GM13977 (cell line): ENCODE measurements at places on chromosomes 7 and 10.
A peak's percentile ranks its signal among the peaks of the same experiment; 100 is the strongest.

DNA sequence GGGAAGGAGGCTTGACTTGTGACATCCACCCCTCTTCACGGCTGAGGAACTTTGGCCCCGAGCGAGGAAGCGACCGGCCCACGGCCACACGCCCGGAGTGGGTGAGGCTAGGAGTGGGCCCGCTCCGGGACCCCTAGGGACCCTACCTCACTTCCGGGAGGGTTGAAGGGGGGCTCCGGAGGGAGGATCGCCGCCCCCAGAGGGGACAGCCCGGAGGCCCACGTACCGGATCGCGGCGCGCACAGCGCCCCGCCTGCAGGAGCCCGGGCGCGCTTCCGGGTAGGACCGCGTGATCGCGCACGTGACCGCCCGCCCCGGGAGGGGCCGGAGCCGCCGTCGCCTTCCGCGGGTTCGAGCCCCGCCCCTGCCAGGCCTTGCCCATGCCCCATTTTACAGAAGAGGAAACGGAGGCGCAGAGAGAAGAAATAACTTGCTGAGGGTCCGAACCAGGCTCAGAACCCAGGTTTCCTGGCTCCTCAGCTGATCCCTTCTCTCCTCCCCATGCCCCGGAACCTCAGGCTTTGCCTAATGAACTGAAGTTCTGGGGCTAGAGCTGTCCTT, at the start of gene HPS1:
TSS of gene HPS1 (minus strand) at position 275 of the 561 bp plus-strand sequence. CDS start 3,695 bp downstream, outside the sequence.
- peak; percentile 94 for DNase-seq

GRCh38 chr10:22657024-22657423, 57.4 kb downstream of the PIP4K2A start:
- DNase-seq: no peak

- no peak for DNase-seq
Measured at GRCh38 chr10:126062131-126063032, 166.0 kb downstream of the FANK1 start.

GRCh38 chr10:121572859-121573537, 25.2 kb downstream of the FGFR2 start:
- no peak for DNase-seq

GRCh38 chr10:3765146-3765545, 19.9 kb downstream of the KLF6 start:
- no peak for DNase-seq

- DNase-seq: no peak
Measured at GRCh38 chr7:43119371-43120075, 7.1 kb downstream of the HECW1 start.

DNA sequence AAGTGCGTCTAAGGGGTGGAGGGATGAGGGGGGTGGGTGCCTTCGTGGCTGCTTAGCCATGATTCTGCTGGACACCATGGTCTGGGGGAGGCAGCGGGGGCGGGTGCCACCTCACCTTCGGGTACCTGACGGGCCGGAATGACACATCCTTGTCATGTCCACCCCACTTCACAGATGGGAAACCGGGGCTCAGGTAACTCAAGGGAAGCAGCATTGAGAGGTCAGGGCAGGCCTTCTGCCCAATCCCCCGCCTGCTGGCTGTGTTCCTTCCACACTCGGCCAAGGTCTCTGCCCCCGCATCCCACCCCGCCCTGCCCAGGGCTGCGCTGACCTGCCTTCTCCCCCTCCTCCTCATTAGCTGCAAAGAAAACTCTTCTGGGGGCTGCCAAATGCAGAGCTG, 598.0 kb downstream of the PTPRN2 start:
- DNase-seq: no peak

DNA sequence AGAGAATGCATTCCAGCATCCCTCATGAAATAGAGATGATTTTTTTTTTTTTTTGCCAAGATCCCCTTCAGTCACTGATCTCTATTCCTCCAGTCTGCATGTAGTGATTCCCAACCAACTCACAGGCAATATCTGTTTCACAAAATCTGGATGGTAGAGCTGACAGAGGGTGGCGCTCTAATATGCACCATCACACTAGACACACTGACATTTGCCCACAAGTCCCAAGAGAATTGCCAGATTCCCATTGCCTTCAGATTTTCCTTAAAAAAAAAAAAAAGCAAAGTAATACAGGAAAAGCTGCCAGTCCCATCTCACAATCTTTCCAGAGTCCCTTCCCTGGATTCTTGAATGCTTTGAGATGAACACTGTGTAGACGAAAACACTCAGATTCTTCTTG, 301.0 kb downstream of the SORCS1 start:
- DNase-seq: no peak

GRCh38 chr10:11007476-11008020, 10.1 kb upstream of the CELF2 start:
- DNase-seq: no peak

DNA sequence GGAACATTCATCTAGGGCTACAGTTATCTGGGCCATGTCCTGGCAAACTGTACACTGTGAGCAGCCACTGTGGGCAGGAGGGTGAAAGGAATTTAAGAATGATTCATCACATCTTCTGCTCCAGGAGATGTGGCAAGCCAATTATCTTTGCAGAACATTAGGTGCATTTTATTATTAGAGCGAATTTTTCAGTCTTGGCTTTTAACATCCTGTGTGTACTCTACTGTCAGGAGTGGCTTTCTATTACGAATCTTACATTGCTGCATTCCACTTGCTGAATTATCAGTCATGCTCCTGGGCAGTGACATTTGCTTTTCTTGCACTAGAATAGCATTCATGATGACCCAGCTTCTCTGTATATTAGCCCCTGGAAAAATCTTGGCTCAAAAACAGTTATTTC, 109.2 kb upstream of the TARP start:
- no peak for DNase-seq

DNA sequence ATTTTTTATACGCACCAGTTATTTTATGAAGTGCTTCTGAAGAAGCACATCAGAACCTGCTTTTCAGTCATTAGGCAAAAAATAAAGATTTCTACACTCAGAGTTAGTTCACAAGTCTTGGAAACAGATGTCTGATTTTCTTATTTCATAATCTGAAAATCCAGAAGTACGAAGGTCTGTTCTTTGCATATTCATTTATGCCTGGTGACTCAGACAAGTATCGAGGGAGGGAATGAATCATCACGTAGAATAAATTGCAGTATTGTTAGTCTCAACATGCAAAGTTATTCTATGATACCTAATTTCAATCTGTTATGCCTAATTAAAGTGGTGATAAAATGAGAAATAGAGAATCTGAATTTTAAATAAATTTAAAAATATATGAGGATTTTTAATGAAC, 113.6 kb upstream of the SEM1 start:
- no peak for DNase-seq

- DNase-seq: no peak
Measured at GRCh38 chr7:33821970-33822369, 83.4 kb upstream of the BMPER start.

DNA sequence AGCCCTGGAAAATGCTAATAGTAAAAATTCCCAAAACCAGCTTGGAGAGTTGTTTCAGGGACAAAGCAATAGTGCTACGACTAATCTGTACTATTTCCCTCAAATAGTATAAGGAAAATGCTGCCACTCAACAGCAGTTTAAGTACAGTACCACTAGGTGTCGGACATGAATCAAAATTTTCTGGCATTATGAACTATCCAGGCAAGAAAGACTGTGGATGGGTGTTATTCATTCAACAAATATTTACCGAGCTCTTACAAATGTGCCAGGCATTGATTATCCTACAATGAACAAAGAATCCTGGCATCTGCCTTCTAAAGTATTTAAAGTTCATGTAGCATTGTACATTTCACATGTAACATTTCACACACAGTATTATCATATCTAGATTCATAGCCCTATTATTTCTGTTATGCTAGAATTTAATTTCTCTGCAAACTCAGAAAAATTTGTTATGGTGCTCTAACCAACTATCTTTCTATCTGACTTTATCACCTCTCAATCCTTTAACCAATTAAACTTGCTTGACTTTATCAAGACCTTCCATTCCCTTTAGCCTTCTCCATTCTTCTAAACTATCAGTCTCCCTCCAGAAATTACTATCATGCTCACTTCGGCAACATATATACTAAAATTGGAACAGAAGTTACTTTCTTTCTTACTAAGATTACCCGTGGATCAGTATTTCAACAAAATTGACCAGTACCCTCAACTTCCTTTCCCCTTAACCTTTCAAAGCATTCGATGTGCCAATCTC, 80.6 kb downstream of the ARHGAP21 start:
- DNase-seq: peak; percentile 40

GRCh38 chr10:111347386-111348013, 270.7 kb downstream of the ADRA2A start:
- no peak for DNase-seq

DNA sequence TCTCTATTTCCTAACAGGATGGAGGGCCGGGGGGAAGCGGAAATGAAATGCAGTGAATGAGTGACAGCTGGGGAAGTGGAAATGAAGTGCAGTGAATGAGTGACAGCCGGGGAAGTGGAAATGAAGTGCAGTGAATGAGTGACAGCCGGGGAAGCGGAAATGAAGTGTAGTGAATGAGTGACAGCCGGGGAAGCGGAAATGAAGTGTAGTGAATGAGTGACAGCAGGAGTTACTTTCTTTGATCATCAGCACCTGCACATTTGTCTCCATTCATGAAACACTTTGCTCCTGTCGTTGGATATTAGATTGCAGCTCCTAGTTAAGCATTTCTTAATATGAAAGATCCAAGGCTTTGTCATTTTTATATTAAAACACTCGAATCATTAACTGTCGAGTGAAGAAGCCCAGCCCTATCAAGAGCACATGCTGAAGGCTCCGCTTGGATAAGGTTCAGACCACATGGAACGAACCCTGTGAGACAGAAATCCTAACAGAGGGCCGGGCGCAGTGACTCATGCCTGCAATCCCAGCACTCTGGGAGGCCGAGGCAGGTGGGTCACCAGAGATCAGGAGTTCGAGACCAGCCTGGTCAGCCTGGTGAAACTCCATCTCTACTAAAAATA, 406.0 kb upstream of the ADARB2 start:
- DNase-seq: no peak

GRCh38 chr10:11504566-11505285, 106.7 kb downstream of the USP6NL start:
- DNase-seq: no peak

- no peak for DNase-seq
Measured at GRCh38 chr7:105136221-105136620, 122.2 kb downstream of the KMT2E start.

- DNase-seq: no peak
Measured at GRCh38 chr7:127383123-127383835, 9.2 kb downstream of the ZNF800 start.

DNA sequence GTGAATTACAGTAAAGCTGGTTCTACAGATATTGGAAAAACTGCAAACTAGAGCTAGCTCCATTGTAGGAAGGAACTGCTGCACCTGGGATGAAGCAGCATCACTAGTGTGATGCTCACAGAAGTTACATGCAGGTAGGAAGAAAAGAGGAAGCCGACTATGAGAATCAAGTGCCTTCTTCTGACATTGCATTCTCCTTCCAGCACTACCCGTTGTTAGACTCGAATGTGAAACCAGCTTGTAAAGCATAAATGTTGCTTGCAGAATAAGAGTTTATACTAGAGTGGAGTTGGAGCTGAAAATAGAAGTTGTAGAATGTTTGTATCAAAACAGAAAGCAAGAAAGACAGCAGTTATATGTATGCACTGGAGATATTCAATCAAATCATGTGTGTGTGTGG, 49.9 kb downstream of the TRIM24 start:
- DNase-seq: no peak

GRCh38 chr7:30276203-30276900, 8.0 kb upstream of the ZNRF2 start:
- DNase-seq: peak; percentile 32

- no peak for DNase-seq
Measured at GRCh38 chr10:132861116-132861691, 75.3 kb upstream of the NKX6-2 start.

DNA sequence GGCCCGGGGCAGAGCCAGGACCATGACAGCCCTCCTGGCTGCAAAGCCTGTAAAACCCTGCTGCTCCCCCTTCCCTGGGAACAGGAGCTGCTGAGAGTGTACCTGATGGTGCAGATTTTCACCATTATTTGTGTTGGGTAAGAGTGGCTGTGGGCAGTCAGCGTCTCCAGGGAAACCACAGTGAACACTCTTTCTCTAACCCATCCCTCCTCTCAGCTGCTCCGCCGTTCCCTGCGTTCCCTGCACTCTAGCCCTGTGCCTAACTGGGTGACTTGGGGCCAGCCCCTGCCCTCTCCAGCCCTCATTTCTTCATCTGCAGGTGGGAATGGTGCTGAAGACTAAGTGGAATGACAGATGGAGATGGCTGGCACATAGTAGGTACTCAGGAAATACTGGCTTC, 75.9 kb upstream of the PCBD1 start:
- no peak for DNase-seq

DNA sequence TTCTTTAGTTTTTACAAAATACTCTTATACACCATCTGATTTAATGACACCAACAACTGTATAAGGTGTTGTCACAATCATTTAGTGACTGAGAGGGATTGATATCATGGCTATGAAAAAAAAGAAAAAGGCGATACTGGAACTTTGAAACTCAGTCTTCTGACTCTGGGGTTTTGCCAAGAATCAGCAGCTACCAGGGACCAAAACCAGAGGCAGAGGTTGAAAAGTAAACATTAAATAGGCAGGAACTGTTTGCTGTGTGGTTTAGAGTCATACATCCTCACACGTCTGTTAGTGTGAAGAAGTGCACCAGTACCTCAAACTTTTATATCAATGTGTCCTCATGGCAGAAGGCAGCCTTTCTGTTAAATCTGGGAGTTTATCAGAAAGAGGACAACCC, 19.9 kb upstream of the GGCT start:
- DNase-seq: no peak

GRCh38 chr10:114829160-114829909, 7.8 kb downstream of the FHIP2A start:
- DNase-seq: no peak

GRCh38 chr7:30335763-30336487, 51.5 kb downstream of the ZNRF2 start:
- no peak for DNase-seq

- DNase-seq: peak; percentile 42
Measured at GRCh38 chr7:21944616-21945453, 864 bp downstream of the CDCA7L start.

DNA sequence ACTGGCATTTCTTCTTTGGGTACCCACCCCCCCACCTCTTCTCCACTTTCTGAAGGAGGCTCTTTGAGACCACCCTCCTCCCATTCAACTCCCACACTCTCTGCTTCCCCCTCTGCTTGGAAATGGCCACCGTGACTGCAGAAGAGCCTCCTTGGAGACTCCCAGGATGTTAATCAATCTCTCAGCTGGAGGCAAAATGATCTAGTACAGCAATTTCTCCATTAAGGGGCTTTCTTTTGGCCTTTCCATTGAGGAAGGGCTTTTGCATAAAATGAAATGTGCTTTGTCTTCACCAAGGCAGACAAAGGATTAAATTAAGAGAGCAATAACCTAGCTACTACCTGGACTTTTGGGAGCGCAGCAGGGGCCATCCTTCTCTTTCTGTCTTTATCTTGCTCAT, 26.1 kb downstream of the CDHR3 start:
- DNase-seq: no peak

DNA sequence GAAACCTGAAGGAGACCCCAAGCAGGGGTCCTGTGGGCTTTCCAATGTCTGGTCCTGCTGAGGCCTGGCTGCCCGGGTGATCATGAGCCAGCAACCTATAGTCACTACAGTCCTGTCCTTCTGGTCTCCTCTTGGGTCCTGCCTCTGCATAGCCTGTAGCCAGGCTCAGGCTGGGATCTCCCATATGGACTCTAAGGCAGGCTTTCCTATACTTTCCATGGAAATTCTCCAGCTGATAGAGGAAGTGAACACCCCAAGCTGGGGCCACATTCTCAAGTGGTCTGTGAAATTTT, 26.4 kb downstream of the ANXA8 start:
- no peak for DNase-seq

GRCh38 chr7:107874605-107875446, 16.2 kb upstream of the DLD start:
- DNase-seq: peak; percentile 44
